ENCODE measurements at places on chromosomes 2 and 18.

- DNase-seq = no peak
Measured at GRCh38 chr2:16553226-16553625, 112.4 kb downstream of the CYRIA start.

GRCh38 chr2:10537522-10538199 lies 89.5 kb upstream of the ODC1 start:
- no peak for DNase-seq

GRCh38 chr2:158213773-158214172 lies 112.1 kb downstream of the UPP2 start:
- DNase-seq = no peak

GRCh38 chr2:119086327-119086726 lies 72.2 kb downstream of the C1QL2 start:
- DNase-seq = no peak
